ENCODE measurements at places on chromosomes 4 and X.

- DNase-seq: no peak
Measured at GRCh38 chr4:166144607-166145006, 271.6 kb downstream of the TLL1 start.

- DNase-seq: no peak
Measured at GRCh38 chr4:46196086-46196485, 72.2 kb upstream of the GABRG1 start.

DNA sequence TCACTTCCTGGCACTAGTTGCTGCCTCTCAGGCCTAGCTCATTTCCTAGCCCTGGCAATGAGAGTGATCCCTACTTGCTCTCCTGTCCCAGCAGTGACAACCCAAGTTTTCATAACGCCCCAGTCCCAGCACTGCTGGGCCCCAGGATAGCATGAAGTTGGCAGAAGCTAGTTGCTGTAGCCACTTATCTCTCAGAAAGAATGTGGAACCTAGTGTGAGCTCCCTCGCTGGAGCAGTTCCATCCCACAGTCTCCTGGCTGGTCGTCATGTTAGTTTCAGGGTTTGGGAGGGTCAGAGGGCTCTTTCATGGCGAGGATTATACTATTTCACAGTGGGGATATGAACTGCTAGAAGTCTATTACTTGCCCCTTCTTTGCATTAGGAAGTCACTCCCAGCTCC lies 5.1 kb downstream of the PF4 start:
- no peak for DNase-seq

DNA sequence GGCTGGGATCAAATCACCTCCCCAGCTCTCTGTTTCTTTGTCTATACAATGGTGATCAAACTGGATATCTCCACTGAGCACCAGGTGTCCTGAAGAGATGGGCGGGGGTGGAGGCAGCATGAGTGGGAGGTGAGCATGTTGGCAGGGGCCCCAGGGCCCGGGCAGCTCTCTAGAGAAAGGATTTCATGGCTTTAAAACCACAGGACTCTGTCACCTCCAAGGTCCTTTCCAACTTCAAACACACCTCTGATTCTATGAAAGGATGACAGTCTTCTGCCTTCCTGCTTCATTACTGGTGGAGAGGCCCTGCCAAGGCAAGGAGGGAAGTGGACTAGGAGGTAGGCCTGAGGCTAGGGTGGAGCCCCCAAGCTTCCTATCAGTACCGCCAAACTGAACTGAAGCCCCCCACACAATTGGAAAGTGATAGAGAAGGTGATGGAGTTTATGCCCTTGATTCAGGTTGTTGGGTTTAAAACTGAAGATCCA lies 38.6 kb downstream of the TRIM2 start:
- DNase-seq: no peak

DNA sequence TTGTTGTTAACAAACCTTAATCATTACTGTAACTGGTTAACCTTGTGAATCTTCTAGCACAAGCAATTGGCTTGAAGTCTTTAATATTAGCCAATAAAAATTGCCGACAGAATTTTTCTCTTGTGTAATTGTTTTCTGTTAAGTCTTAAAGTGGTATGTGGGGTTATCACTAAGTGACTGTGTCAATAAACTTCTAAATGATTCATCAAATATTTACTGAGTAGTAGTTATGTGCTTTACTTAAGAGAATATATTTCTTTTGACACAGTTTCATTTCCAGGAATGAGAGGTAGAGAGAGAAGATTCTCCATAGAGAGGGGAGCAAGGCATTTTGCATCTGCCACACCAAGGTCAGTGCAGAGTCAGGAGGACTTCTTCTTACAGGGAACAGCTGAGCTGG lies 2361.6 kb upstream of the AGA start:
- DNase-seq: no peak

Data from amniotic stem cell (primary cell).